ENCODE measurements at places on chromosomes 6 and 20.

DNA sequence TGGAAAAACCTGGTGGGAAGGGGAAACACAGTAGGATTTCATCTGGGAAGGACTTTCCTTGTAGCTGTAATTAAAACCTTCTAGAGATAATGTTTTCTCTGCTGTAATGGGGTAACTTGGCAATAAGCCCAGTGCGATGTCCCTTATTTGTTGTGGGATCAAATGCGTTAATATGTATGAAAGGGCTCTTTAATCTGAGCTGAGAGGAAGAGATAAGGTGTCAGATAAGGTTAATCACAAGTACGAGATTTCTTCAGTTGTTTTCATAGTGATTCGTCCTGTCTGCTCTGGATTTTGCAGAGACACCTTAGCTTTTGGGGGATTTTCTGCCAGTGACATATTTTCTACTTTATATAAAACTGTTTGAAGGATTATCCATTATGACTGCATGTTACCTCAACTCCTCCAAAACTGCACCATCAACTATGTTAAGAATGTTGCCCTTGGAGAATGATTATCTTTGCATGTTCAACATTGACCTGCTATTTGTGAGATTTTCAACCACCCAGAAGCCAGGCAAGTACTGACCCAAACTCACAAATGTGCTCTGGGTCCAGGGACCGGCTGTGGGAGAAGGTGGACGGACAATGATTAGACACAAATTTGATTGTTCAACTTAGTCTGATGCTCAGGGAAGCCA is 21.2 kb upstream of the ELOVL5 start:
- DNase-seq: no peak

- DNase-seq: peak; percentile 17
Observed at GRCh38 chr20:5222919-5223634, 93.7 kb downstream of the PROKR2 start.

DNA sequence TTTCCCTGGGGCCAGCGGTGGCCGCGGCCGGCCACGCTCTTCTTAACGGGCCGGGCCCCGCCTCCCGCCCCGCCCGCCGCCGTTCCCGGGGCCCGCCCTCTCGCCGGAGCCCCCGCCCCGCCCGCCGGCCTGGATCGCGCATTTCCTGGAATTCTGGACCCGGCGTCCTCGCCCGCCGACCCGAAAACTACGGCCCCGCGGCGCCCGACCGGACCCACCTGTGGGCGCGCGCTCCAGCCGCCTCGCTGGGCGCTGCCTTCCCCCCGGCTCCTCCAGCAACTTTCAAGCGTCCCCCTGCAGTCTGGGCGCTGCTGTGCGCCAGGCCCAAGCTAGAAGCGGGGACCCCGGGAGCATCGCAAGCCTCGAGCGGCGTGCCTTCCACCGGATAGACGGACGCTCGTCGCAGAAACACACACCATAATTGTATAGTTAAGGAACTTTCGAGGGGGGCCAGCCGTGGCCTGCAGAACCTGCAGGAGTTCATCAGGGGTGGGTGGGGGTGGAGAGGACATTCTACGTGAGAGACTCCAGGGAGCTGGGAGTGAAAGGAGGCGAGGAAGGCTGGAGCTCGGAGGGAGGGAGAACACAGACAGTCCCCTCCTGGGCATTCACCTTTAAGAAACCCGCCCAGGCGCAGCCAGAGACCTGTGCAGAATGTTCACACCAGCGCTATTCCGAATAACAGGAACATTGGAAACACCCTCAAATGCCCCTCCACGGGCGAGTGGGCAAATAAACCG is at the start of gene ADA:
Gene ADA (minus strand): TSS at position 16 of the 740 bp plus-strand sequence. CDS start 92 bp downstream, outside the sequence.
- DNase-seq: no peak

- no peak for DNase-seq
Observed at GRCh38 chr6:122622479-122622878, 12.3 kb downstream of the PKIB start.

DNA sequence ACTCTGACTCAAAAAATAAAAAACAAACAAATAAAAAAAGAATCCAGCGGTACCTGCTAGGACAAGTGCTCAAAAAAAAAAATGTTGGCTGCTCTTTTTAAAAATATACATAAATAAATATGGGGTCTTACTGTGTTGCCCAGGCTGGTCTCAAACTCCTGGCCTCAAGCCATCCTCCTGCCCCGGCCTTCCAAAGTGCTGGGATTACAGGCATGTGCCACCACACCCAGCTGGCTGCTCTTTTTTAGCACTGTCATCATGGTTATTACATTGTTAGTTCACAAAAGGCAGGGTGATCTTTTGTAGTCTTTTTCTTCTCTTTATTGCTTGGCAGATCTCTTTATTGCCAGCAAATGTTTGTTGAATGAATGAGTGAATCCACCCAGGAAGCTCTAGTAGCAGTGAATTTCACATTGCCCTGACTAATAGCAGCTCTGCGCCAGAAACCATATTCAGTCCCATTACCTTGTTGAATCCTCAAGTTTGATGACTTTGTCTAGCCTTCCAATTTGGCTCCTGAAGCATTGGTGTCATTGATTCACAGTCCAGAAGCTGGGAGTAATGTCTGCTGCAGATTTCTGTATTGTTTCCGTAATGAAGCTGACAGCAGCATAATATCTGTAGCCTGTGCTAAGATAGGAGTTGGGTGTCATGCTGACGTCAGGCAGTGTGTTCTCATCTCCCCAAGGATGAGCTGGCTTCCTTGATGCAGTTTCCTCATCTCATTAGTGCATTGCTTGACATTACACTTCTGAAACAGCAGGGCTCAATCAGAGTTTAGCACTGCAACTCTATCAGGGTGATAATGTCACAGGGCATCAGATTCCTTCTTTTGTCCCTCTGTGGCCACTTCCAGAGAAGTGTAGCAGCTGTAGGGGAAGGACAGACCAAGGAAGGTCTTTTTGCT is 84.9 kb upstream of the TGM3 start:
- DNase-seq: peak; percentile 24

GRCh38 chr6:155078331-155078745 is 83.2 kb downstream of the TIAM2 start:
- no peak for DNase-seq
